T-helper 22 cell (primary cell): ENCODE measurements at places on chromosomes 6 and 20.
A peak's percentile ranks its signal among the peaks of the same experiment; 100 is the strongest.

DNA sequence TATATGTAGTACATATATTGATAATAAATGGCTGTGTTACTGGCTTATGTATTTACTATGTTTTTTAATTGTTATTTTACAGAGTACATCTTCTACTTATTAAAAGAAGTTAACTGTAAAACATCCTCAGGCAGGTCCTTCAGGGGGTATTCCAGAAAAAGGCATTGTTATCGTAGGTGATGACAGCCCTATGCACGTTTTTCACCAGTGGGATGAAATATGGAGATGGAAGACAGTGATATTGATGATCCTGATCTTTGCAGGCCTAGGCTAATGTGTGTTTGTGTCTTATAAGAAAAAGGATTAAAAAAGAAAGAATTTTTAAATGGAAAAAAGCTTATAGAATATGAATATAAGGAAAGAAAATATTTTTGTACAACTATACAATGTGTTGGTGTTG lies 7.5 kb downstream of the CD2AP start:
- DNase-seq: no peak

DNA sequence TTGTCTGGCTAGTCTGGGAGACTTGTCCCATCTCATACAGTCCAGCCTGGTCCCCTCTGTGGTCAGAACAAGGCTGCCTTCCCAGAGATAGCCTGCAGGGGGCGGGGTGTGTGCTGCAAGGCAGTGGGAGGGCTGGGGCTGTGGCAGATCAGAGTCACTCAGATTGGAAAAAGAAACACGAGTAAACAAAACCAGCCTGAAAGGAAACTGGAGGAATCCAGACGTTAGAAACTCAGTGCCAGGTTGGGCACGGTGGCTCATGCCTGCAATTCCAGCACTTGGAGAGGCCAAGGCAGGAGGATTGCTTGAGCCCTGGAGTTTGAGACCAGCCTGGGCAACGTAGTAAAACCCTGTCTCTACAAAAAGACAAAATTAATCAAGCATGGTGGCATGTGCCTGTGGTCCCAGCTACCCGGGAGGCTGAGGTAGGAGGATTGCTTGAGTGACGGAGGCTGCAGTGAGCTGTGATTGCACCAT lies 20.2 kb downstream of the LEMD2 start:
- DNase-seq: peak; percentile 22

DNA sequence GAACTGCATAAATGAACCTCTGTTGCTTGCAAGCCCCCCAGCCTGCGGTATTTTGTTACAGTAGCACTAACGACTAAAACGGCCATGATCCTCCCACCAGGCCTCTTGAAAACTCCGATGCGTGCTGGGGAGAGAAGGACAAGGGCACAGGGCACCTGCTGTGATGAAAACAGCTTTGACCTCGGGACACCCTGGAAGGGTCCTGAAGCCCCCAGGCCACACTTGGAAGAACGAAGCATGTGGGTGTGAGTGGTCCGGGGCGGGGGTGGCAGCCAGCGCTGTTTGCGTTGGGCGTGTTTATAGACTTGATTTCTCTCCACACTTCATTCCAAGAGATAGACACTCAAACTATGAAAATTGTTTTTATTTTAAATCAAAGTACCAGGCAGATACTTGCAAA lies 13.2 kb upstream of the HELZ2 start:
- no peak for DNase-seq

GRCh38 chr6:32974016-32974333 lies 5.6 kb downstream of the BRD2 start:
- DNase-seq: no peak

DNA sequence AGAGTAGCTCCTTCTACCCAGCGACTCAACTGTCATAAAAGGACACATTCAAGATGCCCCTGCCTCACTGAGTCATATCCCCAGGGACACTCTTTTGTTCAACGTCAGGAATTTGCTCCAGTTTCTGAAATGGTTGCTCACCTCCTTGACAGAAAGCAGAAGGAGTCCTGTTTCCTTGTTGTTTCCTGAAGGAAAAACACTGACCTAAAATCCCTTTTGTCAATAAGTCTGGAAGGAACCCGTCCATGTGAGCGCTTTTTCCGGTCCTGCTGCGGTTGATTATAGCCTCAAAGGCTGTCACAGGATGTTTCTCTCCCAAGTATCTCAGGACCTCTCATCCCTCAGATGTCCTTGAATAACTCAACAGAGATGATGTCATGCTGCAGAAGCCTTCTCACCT lies 113.6 kb upstream of the PLEKHG1 start:
- DNase-seq: no peak

DNA sequence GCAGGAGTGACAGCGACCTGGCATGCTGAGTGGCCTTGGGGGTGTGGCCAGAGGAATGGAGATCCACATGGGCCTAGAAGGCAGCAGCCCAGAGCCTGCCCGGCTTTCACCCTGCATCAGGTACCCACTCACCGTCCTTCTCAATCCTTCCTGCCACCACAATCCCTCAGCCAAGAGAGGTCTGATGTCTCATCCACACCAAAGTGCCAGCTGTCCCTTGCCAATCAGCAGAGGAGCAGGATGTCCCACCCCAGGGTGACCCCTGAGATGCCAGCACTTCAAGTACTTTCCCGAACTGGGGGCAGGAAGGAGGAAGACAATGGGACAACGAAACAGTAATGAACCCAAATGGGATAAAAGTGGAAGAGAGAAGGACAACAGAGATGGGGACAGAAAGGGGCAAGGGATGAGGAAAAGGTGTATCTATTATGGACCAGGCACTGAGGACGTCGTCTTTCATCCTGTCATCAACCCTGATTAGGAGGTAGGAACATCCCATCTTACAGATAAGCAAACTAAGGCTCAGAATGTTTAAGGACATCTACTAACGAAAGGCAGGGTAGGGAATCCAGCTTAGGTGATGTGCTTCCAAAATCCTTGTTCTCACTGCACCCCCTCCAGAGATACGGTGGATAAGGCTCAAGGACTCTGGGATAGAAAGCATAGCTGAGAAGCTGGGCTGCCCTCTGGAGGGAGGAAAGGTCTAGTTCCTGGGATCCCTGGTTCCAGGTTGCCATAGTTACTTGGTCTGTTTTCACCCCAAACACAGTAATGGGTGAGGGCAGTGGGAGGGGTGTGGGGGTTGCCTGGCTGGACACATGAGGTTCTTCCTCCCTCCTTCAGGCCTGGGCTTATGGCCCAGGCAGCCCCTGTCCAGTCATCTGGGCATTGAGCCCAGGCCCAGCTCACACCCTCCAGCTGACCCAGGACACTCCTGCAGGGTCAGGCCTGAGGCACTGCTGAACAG lies 4.5 kb upstream of the TNXB start:
- DNase-seq: no peak

DNA sequence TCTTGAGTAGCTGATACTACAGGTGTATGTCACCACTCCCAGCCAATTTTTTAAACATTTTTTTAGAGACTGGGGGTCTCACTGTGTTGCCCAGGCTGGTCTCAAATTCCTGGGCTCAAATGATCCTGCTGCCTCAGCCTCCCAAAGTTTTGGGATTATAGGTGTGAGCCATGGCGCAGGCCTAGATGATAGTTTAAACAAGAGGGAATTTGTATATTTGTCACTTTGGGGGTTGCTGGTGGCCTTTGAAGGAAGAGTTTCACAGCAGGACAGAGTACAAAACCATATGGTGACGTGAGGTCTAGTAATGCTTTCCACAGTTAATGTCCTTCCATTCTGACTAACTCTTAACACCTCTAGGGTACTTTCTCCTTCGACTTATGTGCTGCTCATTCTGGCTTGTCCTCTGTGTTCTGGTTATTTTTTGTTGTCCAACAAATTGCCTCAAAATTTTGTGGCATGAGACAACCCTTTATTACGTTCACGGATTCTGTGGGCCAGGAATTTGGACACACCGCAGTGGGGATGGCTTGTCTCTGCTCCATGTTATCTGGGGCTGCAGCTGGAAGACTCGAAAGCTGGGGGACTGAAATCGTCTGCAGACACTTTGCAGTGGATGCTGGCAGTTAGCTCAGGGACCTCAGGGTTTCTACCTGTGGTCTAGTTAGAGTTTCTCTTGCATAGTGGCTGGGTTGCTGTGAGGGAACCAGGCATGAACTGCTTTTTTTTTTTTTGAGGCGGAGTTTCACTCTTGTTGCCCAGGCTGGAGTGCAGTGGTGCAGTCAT lies 23.0 kb upstream of the IER3 start:
- no peak for DNase-seq

- DNase-seq: no peak
These were observed 236.1 kb downstream of the SYNDIG1 start for GRCh38 chr20:24705486-24705885.
